ENCODE measurements at places on chromosomes 4 and X.
A peak's percentile ranks its signal among the peaks of the same experiment; 100 is the strongest.

GRCh38 chrX:132677233-132677716 lies 188.4 kb upstream of the MBNL3 start:
- DNase-seq = no peak

- peak; percentile 24 for DNase-seq
Measured at GRCh38 chrX:22165732-22166457, 106.8 kb upstream of the CBLL2 start.

DNA sequence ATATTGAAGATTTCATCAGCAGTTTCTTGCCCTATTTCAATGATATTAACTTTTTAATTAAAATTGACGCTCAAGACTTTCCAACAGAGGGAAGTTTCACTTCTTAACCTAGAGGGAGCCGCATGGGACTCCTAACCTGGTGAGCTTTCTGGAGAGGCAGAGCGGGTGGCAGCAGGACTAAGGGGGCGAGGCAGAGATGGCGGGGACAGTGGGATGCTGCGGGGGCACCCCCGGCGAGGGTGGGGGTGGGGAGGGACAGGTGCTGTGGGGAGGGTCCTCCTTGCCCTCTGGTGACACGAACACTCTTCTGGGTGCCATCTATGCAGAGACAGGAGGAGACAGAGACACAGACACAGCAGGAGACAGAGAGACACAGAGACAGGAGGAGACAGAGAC lies 104.4 kb downstream of the ADRA2C start:
- DNase-seq = no peak

- DNase-seq = no peak
Measured at GRCh38 chrX:103847174-103847870, 15.3 kb upstream of the RAB9B start.

DNA sequence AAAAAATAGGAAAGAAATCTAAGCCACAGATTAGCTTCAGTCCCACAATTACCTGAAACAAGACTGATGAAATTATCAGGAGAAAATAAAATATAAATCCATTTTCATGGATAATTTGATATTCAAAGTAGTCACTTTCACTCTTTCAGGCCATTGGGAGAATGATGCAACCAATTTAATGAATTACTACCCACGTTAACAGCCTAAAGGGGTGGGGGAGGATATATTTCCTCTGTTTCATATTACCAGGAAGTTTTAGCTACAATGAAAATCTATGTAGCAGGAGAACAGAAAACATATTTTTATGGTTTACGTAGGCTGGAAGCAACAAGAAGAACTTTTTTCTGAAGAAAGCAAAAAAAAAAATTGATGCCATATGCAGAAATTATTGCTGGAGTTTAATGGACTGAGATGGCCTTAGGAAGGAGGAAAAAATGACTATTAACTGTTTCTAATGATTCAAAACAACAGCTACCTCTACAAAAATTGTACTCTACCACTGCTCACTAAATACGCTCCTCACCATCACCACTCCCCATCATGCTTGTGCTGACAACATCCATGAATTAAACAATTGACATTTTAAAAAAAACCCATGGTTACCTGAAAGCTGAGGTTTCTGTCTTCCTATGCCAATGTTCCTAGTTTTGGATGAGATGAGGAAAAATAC lies 100.9 kb downstream of the CXXC4 start:
- DNase-seq = peak; percentile 15

DNA sequence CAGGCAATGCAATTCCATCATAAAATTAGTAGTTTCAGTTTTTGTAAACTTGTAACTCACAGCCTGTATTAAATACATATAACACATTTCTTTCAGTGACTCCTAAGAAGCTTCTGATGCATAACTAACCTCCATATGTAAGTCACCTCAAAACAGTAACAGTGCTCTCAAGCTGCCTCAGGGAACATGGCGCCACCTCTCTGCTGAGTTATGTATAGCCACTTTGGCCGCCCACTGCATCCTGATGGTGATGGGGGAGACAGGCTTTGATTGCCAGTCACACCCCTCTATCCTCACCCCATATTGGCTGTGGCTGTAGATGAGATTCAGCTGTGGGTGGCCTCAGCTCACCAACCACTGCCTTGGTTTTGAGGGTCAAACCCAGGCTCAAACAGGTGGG lies 54.3 kb downstream of the LRBA start:
- DNase-seq = peak; percentile 64

DNA sequence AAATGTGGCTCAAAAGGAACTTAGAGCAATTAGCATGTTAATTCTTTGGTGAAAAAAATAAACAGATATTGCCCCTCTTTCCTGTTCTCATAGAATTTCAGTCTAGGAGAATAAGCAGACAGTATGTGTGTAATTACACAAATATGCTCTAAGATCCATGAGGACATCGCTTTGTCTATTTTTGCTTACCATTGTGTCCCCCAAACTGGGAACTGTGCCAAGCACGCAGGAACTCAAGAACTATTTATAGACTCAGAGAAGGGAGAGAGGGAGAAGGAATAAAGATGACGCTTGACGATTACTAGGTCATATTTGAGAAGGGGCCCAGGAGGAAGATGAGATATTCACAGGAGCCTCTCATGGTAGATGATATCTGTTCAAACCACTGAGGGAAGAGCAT lies 692.6 kb downstream of the RAB28 start:
- peak; percentile 72 for DNase-seq

DNA sequence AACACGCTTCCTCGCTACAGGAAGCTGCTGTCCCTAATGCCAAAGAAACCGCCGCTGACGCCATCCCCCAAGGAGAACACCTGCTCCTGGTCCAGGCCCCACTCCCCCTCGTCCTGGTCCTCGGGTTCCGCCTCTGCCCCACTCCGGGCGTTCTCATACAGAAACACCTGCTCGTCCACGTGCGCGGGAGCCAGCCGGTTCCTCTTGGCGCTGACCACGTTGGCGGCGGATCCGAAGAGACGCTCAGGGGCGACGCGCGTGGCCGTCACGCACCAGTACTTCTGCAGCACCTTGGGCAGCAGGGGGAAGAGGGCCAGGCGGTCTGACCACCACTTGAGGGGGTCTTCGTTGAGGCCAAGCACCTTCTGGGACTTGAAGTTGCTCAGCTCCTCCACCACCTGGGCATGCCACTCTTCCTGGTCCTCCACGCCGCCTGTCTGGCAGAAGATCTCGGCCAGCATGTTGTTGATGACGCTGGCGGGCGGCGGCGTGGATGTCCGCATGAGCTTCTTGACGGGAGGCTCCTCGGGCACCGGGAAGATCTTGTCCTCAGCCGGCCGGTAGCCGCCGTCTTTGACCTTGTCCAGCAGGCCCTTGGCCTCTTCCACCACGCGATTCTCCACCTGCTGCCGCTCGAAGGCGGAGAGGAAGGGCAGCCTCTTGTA lies 12.0 kb downstream of the DHRSX start:
- DNase-seq = no peak
